Fibroblast of upper back skin (primary cell): ENCODE measurements at places on chromosomes 16 and 17.

GRCh38 chr16:79644971-79645667, 44.6 kb upstream of the MAF start:
- no peak for DNase-seq

DNA sequence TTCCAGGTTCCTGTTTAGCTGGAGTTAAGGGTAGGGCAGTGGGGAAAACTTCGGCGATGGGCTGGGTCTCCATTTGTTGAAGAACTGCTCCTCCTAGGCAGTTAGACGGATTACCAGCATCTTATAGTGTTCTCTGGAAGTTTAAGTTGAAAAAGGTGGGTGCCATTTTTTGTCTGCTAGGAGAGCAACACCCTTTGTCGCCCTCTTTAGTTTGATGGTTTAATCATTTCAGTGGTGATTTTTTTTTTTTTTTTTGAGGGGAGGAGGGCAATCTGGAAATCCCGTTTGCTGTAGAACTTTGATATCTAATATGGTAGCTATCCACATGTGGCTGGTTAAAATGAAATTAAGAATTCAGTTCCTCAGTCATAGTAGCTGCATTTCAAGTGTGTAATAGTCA, 4.1 kb downstream of the UBFD1 start:
- DNase-seq: no peak

DNA sequence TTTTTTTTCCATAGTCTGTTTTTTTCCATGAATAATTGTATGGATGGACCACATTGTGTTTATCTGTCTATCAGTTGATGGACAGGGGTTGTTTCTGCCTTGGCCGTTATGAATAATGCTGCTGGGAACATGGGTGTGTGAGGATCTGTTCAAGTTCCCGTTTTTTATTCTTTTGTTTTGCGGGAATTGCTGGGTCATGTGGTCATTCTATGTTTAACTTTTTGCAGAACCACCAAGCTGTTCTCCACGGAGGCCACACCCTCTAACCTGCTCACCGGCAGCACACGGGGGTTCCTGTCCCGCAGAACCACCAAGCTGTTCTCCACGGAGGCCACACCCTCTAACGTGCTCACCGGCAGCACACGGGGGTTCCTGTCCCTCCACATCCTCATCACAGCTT, 5.9 kb upstream of the MSLN start:
- DNase-seq: no peak

DNA sequence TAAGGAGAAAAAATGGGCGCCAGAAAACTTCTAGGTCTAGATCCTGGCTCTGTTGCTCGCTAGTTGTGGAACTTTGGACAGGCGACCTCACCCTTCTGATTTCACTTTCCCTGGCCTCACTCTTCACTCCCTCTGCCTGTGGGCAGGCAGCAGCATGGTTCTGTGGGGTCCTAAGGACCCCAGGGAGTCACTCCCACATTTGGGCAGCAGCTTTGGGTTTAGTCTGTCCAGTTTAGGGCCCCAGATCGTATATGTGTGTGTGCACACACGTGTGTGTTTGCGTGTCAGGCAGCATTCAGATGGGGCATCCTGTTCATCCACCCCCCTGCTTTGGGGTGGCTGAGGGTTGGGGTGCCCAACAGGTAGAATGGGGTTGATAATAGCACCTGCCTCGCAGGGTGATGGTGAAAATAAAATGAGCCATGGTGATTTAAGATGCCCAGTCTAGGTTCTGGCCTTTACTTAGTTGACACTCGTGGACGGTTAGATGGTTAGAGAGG, 102.2 kb downstream of the RAB11FIP4 start:
- DNase-seq: no peak

GRCh38 chr16:66298006-66298405, 68.5 kb upstream of the CDH5 start:
- no peak for DNase-seq

- DNase-seq: no peak
Measured at GRCh38 chr17:79797492-79798298, 818 bp upstream of the CBX8 start.
